ENCODE measurements at places on chromosomes 1 and 21. TPM values are rescaled to one million over a fixed set of nuclear protein-coding genes. Genes with fewer than 3 reads are reported as not detected.

The ZNF683 gene
- total RNA-seq: not detected

The BCL2L15 gene
- total RNA-seq: 0.13 TPM

The SLC9C2 gene
- not detected for total RNA-seq

The BEND5 gene
- total RNA-seq: not detected

The CLDN17 gene
- not detected for total RNA-seq

The SPRR1A gene
- total RNA-seq: not detected

The LYPD8 gene
- not detected for total RNA-seq

The LENEP gene
- not detected for total RNA-seq

The CHAF1B gene
- 16.6 TPM for total RNA-seq

The YRDC gene
- total RNA-seq: 59.7 TPM

The ANXA9 gene
- total RNA-seq: not detected

The RHEX gene
- total RNA-seq: not detected

The FCMR gene
- total RNA-seq: 11.7 TPM

The GFI1 gene
- total RNA-seq: 0.16 TPM

The CR1L gene
- total RNA-seq: not detected

GRCh38 chr1:99751877-99752504 lies 14.4 kb downstream of the FRRS1 start:
- DNase-seq: no peak

GRCh38 chr1:226977643-226978431 lies 37.7 kb downstream of the COQ8A start:
- no peak for DNase-seq

- DNase-seq: no peak
These were observed 28.0 kb upstream of the LRRN2 start for GRCh38 chr1:204713541-204713940.

GRCh38 chr1:91592716-91593477 lies 92.2 kb downstream of the CDC7 start:
- DNase-seq: no peak

DNA sequence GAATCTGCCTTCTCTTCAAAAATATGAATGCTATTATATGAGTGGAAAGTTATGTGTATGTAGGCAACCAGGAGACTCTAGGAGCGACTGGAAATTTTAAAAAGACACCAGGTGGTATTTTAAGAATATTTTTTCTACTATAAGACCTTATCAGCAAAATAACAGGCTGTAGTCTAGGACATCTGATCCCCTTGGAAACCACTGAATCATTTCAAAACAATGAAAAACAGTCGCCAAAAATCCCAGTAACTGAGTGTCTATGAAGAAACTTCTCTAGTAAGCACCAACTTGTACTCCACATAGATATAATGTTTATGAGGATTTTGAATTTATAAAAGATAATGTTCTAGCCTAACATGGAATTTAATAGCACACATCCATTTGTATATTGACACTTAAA lies 358.5 kb downstream of the GPATCH2 start:
- DNase-seq: no peak

DNA sequence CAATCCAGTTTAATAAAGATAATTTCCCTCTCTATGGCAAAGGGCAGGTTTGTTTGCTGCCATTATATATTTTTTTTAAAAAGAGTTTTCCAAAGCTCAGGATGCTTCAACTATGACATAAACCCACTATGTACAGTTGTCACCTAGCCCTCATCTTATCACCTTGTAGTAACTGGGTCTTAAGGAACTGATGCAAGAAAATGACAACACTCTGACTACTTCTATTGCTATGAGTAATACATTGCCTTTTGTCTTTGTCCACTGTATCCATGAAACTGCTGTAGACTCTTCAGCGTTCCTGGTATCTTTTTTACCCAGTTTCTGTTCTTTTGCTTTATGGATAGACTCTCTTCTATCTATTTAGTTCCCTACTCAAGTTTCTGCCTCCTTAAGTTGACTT lies 586.5 kb downstream of the NEGR1 start:
- DNase-seq: no peak

DNA sequence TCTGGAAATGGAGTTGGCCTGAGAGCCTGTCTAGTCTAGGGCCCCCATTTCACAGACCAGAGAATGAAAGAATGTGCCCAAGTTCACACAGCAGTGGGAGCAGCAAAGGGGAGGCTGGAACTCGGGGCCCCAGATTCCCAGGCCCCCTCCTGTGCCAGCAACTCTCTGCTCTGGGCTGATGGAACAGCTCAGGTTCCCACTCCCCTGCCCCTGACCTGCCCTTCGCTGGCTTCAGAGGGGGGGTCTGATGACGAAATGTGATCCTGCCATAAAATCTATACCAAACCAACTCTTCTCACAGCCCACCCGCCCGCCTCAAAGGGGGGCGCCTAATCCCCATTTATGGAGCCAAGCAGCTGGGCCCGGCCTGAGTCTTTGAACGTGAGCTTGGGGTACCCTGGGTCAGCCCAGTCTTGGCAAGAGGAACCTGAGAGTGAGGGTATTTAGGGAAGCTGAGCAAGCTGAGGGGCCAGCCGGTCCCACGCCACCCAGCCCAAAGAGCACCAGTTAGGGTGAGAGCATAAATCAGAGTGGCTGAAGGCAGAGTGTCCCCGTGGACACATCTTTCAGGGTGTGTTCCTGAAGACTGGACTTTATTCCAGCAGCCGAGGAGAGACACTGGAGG lies 65.0 kb downstream of the FOXD2 start:
- DNase-seq: no peak

DNA sequence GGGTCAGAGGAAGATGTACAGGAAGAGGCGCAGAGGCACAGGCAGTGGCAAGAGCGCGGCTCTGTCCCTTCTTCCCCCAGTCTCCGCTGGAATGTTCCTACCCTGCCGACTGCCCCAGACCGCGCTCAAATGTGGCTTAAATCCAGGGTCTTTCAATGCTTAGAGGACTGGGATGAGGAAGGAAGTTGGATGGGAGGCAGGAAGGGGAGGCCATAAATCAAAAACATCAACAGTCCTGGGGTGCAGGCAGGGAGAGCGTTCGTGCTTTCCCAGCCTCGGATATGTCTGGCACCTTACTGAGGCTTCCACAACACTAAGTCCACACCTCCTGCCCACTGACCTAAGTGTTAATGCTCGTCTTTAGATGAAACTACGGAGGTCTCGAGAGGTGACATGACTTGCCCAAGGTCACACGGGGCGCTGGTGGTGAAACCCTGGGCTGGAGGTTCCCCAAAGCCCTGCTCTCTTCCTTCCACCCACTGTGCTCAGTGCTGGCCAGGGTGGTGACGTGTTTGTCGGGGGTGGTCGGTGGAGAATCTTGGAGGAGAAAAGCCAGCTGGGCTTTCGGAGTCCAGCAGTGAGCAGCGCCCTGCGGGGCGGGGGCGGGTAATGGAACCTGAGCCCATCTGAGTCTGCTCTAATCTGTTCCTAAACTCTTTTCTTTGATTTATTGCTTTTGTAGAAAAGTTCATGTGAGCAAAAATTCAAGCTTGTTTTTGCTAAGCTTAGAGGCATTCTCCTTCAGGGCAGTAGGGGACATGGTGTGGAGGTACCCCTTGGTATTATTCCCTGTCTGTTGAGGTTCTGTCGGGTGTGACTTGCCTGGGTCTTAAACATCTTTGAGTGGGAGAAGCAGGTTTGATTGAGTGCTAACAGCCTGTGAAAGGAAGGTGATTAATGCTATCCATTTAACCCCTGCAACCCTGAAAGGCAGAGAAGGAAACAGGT lies 708 bp downstream of the CDA start:
- no peak for DNase-seq

GRCh38 chr1:48773133-48773532 lies 3.6 kb downstream of the BEND5 start:
- DNase-seq: no peak

DNA sequence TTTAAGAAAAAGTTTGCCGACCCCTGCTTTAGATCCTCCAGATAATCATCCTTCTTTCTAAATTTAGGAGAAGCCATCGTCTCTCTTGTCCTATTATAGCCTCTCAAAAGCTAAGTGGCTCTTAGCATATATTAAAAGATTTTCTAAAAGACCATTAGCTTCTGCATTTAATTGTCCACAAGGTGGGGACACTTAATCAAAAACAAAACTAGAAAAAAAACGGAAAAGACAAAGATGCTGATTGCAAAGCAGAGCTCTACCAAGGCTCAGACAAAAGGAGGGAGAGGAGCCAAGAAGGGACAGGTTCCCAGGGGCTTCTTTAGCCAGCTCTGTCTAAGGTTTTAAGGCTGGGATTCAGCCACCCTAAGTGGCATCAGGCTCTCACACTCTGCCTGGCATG lies 128.3 kb upstream of the HMGB4 start:
- no peak for DNase-seq

DNA sequence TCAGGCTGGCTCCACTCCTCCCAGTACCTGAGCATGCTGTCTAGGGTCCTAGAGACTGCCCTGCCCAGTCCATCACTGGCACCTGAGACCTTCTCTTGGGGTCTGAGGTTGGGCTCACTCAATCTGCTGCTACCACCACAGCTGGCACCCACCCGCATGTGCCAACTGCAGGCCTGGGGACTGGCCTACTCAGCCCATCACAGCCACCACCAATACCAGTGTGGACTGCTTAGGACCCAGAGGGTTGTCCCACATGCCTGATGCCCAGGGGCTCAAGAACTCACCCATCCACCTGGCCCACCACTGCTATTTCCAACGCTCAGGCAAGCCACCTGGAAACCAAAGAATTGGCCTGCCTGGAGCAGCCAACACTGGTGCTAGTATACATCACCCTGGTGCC lies 63.5 kb downstream of the CYP4B1 start:
- no peak for DNase-seq

- peak; percentile 73 for DNase-seq
These were observed 14.7 kb downstream of the HSF2BP start for GRCh38 chr21:43644609-43645008.

DNA sequence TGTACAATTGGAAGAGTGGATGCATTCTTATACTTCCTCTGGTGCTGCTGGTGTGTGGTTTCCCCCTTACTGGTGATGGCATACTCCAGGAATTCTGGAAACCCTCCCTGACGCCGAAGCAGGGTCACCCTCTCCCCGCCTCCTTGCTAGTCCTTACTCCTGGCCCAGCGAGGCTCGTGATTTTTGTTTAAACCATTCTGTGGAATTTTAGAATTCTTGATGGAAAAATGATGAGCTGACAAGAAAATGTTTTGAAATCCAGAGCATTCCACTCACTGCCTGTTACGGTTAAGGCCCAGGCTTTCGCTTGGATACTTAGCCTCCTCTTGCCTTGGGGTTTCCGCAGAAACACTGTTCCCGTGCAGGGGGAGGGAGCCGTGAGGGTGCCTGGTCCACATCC lies 41.1 kb downstream of the IL6R start:
- peak; percentile 97 for DNase-seq

DNA sequence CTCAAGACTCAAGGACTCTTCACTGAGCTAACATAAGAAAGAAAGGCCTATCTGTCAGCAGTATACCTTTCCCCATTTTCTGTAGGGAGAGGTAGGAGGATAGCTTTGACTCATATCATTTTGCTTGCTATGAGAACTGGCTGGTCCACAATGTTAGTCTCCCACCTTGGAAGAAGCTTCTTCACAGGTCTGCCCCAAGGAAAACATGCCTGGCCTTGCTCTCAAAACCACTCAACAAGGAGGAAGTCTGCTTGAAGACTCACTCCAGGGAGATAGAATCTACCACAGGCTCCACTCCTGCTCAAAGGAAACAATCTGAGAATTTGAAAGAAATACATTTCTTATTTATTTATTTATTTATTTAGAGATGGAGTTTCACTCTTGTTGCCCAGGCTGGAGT lies 29.5 kb upstream of the LAMC1 start:
- no peak for DNase-seq

- DNase-seq: no peak
These were observed 120.6 kb downstream of the CRYAA start for GRCh38 chr21:43289442-43289841.

- DNase-seq: no peak
These were observed 444.8 kb downstream of the TTLL7 start for GRCh38 chr1:83554174-83554573.

DNA sequence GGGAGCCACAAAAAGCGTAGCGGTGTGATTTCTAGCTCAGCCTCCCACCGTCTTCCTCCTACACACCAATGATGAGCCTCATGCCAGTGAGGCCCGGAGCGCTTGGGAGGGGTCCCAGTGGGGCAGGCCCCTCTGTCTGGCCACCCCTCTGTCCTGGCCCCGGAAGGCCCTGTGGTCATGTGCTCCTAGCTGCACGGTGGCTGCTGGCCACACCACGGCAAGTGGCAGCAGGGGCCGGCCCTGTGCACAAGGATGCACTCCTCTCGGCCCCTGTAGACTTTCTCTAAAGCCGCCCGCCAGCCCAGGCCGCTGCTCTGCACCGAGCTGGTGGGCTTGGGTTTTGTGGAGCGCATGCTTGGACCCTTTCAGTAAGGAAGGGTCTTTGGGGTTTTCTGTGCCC lies 53.6 kb downstream of the KCNAB2 start:
- no peak for DNase-seq

- no peak for DNase-seq
These were observed 24.9 kb upstream of the TMEM52 start for GRCh38 chr1:1943834-1944570.

- no peak for DNase-seq
These were observed 3.9 kb upstream of the CD1C start for GRCh38 chr1:158285756-158286241.

- no peak for DNase-seq
These were observed 566.9 kb upstream of the ZRANB2 start for GRCh38 chr1:71647513-71648300.

DNA sequence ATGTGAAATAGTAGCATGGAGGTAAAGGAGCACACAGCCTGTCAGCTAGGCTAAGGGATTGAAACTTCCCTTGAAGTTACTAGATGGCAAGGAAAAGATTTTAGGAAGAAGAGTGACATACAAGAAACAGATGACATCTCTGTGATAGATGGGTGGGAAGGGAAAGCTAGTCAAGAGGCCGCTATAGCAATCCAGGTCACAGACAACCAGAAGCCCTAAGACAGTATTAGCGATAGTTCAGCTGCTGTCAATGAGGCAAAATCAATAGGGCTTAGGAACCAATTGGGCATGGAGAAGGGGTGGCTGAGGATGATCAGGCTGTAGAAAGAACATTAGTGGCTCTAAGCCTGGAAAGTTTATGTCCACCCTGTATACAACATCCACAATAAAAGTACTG lies 111.1 kb downstream of the GLUL start:
- no peak for DNase-seq

Data from SJSA1 (cell line).